ENCODE measurements at places on chromosomes 7 and 10.

GRCh38 chr10:36507715-36508114 is 617.7 kb upstream of the ANKRD30A start:
- no peaks in the 10 kb centered on the region for H3K36me3 ChIP-seq
- no peak overlapping the region for H3K4me3 ChIP-seq
- no peak for DNase-seq
- no peaks in the 10 kb centered on the region for H3K4me1 ChIP-seq

DNA sequence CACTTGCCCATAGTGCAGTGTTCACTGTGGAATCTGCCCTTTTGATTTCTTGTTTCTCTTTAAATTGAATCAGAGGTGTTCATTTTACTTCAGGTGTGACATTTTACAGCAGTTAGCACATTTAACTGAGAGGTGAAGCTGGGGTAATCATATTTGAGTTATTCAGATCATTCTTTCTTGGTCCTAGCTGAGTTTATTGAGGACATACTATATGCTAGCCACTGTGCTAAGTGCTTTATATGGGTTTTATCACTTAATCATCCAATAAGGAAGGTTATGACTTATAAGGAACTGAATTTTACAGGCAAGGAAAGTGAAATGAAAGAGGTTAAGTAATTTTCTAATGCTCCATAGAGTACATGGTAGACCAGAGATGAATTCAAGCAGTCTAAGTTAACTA is 79.7 kb downstream of the PON1 start:
- H3K27me3 ChIP-seq, result no peaks in the 10 kb centered on the region
- H3K36me3 ChIP-seq, result no peaks in the 10 kb centered on the region
- H3K27ac ChIP-seq, result no peak overlapping the region
- no peak for DNase-seq
- peaks cover 3% of the 10 kb centered on the region for H3K4me1 ChIP-seq

DNA sequence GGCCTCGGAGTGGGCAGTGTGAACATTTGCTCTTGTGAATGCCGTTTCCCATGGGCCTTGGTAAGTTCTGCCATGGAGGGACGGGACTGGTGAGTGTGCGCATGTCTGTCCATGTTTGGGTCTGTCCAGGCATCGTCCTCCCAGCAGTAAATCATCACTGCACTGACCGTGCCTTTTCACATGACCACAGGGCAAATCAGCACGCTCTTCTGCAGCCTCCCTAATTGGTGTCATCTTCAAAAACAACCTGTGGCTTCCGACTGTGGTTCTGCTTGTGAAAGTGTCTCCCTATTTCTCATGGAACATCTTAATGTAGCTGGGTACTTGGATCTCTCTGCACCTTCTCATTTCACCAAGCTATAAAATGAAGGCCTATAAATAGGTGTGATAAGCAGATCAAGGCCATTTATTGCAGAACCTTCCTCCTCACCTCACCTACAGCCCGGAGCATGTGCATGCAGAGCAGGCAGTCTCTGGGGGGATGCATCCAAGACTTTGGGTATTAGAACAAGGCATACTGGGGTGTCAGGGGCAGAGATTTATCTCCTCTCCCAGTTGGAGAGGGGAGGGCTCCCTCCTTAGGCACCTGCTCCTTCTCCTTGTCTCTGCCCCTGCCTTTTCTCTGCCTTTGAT is 77.4 kb downstream of the RBM20 start:
- no peaks in the 10 kb centered on the region for H3K27me3 ChIP-seq
- DNase-seq, result no peak
- no peaks in the 10 kb centered on the region for H3K4me1 ChIP-seq
- H3K36me3 ChIP-seq, result no peaks in the 10 kb centered on the region
- peak overlapping the region; percentile 65 for H3K27ac ChIP-seq

DNA sequence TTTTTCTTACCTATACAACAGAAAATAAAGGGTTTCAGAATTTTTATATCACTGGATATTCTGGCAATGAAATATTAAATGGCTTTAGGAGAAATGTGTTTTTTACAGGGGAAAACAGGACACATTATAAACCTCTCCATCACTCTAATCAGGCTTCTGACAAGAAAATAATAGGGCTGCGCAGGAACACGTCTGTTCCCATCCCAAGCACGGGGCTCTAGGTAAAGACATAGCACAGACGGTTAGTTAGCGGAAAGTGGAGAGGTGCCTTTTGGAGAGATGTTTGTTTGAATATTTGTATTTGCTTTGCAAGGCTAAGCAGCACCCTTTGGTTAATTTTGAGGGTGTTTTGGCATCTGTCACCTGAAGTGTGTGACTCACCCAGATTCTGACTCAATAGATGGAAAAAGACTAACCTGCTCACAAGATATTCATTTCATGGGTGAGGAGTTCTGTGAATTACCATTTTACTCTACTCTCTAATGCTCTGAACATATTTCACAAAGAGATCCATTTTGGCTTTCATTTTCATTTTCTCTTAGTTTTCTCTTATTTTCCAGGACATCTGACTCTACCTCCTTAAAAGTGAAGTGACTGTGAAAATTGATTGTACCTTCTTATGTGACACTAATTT is 174.5 kb upstream of the AKR1E2 start:
- no peaks in the 10 kb centered on the region for H3K36me3 ChIP-seq
- no peak overlapping the region for H3K4me3 ChIP-seq
- no peak for DNase-seq
- no peak overlapping the region for H3K27ac ChIP-seq
- H3K27me3 ChIP-seq, result no peaks in the 10 kb centered on the region

DNA sequence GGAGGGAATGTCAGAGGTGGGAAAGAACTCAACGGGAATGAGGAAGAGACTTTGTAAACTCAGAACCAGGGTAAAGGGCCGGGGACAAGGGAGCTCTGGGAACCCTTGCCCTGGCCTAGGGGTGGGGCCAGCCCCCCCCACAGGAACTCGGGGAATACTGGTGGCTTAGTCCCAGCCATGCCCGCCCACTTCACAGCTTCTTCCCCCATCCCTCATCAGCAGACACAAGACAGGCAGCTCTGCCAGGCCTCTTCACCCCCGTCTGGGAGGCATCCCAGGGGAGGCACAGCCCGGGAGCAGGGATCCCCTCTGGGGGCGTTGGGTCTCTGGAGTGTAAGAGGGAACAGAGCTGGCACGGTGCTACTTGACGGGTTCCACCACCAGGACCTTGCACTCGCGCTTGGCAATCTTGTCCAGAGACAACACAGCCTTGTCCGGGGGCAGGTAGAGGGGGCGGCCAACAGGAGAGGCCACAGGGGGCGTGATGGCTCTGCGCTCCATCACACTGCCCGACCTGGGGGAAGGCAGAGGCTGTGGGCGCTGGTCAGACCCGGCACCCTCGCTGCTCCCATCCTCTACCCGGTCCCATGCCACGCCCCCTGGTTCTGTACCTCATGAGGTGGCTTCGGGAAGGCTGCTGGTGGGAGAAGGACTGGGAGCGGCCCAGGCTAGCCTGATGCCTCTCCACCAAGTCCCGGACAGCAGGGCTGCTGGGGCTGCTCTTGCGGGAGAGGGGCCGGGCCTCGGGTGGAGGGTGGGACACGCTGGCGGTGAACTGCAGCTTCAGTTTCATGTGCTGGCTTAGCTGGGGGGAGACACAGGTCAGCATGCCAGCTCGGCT is 3.7 kb downstream of the TRAPPC14 start:
- DNase-seq, result no peak
- peaks cover 33% of the 10 kb centered on the region for H3K36me3 ChIP-seq
- H3K4me1 ChIP-seq, result peaks cover 26% of the 10 kb centered on the region
- no peak overlapping the region for H3K4me3 ChIP-seq
- no peaks in the 10 kb centered on the region for H3K27me3 ChIP-seq

GRCh38 chr7:140639366-140640053 is 1.1 kb downstream of the DENND2A start:
- no peak for DNase-seq
- no peaks in the 10 kb centered on the region for H3K36me3 ChIP-seq
- H3K4me1 ChIP-seq, result peaks cover 69% of the 10 kb centered on the region
- H3K27me3 ChIP-seq, result no peaks in the 10 kb centered on the region
